BJ (cell line): ENCODE measurements at places on chromosomes 6 and 20.

- DNase-seq, result no peak
These were observed 226.9 kb downstream of the BCKDHB start for GRCh38 chr6:80333342-80333741.

- DNase-seq, result no peak
These were observed 60.4 kb downstream of the YTHDF1 start for GRCh38 chr20:63155266-63156165.

- no peak for DNase-seq
These were observed 622.9 kb upstream of the CDH4 start for GRCh38 chr20:60629206-60629605.

DNA sequence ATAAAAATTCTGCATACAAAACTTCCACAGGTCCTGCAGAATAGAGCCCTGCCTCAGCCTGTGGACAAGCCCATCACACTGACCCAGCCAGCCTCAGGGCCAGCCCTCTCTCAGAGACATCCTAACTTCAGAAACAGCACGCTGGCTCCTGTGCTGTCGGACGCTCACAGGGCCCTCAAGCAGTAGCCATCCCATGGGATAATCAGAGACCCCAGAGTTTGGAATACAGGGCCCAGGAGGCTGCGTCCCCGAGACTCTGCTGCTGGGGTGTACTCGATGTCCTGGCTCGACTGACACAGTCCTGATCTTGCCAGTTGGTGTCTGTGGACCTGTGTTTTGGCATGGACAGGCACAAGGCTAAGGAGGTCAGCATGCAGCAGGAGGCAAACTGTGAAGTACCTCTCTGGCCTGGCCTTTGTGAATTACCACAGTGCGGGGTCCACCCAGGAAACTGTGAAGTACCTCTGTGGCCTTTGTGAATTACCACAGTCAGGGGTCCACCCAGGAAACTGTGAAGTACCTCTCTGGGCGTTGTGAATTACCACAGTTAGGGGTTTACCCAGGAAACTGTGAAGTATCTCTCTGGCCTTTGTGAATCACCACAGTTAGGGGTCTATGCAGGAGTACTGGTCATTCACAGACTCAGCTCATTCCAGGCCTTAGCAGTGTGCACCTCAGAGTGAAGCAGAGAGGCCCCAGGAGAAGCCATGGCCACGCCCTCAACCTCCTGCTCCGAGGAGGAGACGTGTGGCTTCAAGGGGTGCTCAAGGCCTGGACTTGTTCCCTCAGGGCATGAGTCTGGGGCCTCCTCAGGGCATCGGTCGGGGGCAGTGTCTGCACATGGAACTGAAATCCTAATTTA lies 212.4 kb downstream of the SYNDIG1 start:
- DNase-seq, result no peak

DNA sequence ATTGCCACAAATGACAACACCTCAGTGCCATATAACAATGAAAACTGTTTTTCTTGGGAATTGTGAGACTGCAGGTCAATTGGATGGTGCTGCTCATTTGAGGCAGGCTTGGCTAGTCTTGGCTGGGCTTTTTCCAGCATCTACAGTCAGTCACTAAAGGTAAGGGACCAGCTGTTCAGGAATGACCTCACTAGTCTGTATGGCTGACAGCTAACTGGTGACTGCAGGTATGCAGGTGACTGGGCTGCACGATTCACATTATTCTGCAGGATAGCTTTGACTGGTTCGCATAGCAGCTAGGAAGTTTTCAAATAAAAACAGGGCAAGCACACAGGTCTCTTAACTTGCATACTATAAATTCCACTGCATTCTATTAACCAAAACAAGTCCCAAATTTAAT lies 22.1 kb upstream of the HMGCLL1 start:
- no peak for DNase-seq

DNA sequence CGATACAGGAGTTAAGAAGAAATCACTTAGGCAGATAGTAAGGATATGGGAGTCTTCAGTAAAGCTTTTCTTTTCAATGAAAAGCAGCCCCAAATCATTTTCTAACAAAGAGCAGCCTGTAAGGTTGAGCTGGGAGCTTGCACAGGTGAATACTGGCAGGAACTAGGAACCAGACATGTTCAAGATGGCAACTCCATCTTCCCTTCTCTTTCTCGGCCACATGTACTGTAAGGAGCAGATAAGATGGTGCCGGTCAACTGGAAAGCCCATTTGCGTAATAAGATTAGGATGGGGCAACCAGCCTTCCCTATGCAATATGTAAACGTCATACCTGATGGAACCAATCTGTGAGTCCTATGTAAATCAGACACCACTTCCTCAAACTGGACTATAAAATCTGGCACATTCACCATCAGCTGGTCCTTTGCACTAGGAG lies 46.2 kb upstream of the RNGTT start:
- no peak for DNase-seq

DNA sequence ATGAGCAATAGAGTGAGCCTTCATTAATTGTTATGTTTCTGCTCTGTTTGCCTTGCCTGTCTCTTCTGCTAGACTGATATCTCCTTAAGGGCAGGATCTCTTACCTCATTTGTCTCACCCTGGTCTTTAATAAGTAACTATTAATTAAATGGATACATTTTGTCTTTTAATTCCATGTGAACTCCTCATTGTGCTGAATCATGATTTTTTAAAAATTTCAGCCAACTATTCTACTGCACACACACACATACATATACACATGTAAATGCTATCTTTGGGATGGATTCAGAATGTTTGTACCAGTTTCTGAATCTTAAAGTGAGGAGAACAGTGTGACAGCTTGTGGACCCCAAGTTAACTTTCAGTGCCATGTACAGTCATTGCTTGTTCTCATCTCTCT lies 731.1 kb upstream of the MAP3K7 start:
- no peak for DNase-seq

GRCh38 chr6:33053230-33053629 lies 20.2 kb downstream of the HLA-DPA1 start:
- no peak for DNase-seq

GRCh38 chr20:46135856-46136633 lies 17.9 kb downstream of the CD40 start:
- no peak for DNase-seq

- no peak for DNase-seq
These were observed 74.8 kb downstream of the HACE1 start for GRCh38 chr6:104784884-104785283.

DNA sequence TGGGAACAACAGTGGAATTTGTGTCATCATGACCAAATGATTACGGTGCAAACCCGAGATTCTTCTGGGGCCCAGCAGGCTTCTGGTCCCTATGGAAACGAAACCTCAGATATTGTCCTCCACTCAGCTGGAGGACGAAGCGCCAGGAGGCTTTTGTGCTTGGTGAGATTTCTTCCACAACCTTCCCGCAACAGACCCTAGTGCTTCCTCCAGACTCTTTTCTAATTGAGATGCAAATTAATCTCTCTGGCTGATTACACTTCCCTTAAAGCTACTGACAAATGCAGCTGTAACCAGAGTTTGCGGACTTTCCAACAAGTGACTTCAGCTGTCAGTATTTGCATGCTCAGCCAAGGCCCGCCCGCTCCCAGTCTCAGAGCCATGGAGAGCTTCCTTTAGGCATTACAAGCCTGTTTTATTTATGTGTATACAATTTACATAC lies 96.0 kb downstream of the INSM1 start:
- no peak for DNase-seq

DNA sequence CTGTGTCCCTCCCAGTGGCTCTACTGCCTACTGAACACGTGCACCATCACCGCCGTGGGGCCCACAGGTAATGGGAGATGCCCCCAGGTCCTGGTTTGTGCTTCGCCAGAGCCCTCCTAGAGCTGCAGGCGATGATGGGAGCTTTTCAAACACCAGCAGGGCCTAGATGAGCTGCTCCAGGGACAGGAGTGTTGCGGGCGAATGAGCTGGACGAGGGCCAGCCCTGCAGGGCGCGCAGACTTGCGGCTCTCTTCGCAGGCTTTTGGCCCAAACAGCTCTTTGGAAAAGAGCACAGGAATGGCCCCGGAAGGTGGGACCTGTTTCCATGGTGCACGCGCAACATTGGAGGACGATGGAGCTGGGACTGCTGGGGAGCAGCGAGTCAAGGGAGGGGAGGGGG lies 409.3 kb upstream of the SULF2 start:
- DNase-seq, result no peak

DNA sequence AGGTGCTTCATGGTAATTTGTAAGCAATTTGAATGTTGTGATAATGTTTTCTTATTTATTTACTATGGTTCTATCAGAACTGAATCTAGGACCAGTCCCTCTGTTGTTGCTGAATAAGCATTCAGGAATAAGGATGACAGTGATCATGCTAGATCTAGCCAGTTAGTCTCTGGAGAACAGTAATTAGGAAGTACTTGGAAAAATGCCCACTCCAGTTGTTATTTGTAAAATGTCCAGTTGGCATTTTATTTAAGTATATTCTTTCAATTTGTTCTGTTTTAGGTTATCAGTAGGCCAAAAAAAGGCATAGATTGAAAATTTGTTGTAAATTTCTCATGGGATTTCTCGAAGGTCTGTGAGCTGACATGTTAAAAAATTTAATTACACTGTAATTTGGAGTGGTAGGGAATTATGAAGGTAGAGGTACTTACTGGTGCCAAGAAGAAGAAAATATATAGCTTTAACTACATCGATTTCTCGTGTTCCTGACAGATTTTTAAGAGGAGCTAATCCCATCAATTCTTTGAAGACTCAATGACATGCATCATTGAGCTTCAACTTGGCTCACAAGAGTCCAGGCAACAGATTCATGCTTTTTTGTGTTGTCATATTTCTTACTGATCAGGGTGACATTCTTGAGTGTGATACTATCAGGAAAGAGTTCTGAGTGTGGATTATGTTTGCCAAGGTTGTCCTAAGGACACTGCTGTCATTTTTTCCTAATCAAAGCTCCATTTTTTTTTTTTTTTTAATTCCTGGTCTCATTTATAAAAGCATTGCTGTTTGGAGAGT lies 177.3 kb downstream of the CARMIL1 start:
- no peak for DNase-seq

DNA sequence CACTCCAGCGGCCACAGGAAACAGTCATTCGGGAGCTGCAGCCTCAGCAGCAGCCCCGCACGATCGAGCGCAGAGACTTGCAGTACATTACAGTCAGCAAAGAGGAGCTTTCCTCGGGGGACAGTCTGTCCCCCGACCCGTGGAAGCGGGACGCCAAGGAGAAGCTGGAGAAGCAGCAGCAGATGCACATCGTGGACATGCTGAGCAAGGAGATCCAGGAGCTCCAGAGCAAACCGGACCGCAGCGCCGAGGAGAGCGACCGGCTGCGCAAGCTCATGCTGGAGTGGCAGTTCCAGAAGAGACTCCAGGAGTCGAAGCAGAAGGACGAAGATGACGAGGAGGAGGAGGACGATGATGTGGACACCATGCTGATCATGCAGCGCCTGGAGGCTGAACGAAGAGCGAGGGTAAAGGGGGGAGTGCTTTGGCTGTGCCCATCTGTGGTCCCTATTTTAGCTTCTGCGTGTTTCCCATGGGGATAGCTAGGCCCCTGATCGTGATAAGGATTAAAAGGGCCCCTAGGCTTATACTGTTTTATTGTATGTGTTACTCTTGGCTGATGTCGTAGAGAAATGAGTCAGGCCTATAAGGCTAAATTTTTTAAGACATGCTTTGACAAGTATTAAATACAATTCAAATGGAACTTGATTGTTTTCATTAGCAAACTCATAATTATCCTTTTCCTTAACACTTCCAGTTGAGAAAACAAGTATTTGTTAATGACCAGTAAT lies 45.5 kb upstream of the KIF25 start:
- DNase-seq, result no peak

- no peak for DNase-seq
These were observed 27.0 kb downstream of the CBFA2T2 start for GRCh38 chr20:33516882-33517281.

- DNase-seq, result no peak
These were observed 493.2 kb downstream of the CDKAL1 start for GRCh38 chr6:21027507-21027906.

DNA sequence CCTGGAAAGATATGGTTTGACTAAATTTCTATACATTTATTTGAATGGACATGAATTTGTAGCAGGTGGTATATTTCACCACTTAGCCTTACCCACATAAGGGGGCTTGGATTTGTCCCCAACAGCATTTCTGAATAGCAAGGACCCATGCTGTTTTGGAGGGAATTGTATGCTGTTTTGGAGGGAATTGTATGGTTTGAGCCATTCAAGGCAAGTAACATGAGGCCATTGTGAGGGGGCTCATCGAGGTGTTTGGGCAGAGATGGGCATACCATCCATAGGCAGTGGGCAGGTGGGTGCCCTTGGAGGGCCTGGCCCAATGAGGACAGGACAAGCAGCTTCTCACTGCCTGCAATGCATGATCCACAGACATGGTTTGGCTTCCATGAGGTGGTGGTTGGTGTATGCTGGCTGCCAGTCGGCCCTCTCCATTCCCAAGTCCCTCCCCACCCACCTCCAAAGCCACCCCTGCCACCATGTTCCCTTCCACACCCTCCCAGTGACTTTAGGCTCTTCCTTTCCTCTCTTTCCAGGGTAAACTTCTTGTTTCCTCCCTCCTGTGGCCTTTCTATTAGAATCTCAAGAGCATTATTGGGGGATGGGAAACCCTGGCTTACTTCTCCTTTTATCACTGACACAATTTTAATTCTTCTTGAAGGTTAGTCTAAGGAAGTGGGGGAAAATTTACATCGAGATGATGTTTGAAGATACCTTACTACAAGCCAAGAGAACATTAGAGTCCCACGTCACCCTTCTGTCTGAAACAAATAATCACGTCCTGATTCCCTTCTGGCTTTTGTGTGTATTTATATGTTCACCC lies 13.2 kb upstream of the PXDC1 start:
- DNase-seq, result no peak

GRCh38 chr6:49890988-49891387 lies 24.7 kb upstream of the CRISP1 start:
- no peak for DNase-seq

GRCh38 chr6:135346747-135347146 lies 150.8 kb downstream of the AHI1 start:
- DNase-seq, result peak; percentile 24

- DNase-seq, result no peak
These were observed 74.8 kb downstream of the GCNT2 start for GRCh38 chr6:10595731-10596664.

GRCh38 chr6:33183071-33183683 lies 9.1 kb downstream of the COL11A2 start:
- DNase-seq, result no peak

- DNase-seq, result no peak
These were observed 11.5 kb downstream of the ABHD12 start for GRCh38 chr20:25378884-25379733.

DNA sequence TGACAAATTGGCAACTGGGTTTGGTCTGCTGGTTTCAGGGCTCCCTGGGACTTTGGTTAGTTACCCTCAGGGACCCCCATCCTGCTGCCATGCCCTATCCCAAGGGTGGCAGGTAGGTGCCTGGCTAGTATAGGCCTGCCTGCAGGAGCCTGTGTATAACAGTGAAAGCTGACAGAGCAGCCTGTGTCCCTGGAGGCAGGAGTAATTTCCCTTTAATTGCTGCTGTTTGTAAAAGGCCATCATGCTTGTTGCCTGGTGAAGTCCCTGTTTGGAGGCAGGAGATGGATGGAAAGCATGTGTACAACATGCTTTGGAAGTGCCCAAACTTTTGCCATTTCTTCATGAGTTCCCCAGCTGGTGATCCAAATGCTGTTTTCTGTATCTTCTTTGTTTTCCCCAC lies 30.1 kb downstream of the CMTR1 start:
- no peak for DNase-seq
